A549 treated with GW870086 at 1 μM for 4 hours (cell line): ENCODE measurements at places on chromosomes 2 and 18. TPM values are rescaled to one million over a fixed set of nuclear protein-coding genes. Genes with fewer than 3 reads are reported as not detected.

The RAPH1 gene
- total RNA-seq = 4.5 to 7.8 TPM (median 7.4 TPM) in 5 replicates

The NCKAP1 gene
- 84.4 to 115 TPM (median 105 TPM) in 5 replicates for total RNA-seq

The DPY30 gene
- 106 to 122 TPM (median 112 TPM) in 5 replicates for total RNA-seq

The SMYD5 gene
- 51.4 to 55.4 TPM (median 53.6 TPM) in 5 replicates for total RNA-seq

The ZNF513 gene
- 9.7 to 15.5 TPM (median 14.0 TPM) in 5 replicates for total RNA-seq

The TEX44 gene
- not detected in 5 replicates for total RNA-seq

The SKOR2 gene
- not detected in 5 replicates for total RNA-seq

The RIT2 gene
- total RNA-seq = not detected in 5 replicates

The CYRIA gene
- total RNA-seq = 0.13 to 0.29 TPM (median 0.23 TPM) in 4 of 5 replicates, not detected in the other

The RAMP1 gene
- total RNA-seq = not detected in 5 replicates

The GPR45 gene
- total RNA-seq = not detected in 5 replicates

The CHRND gene
- not detected in 5 replicates for total RNA-seq

The SCN7A gene
- total RNA-seq = not detected in 5 replicates

The KLHL30 gene
- 0.17 to 0.45 TPM (median 0.21 TPM) in 5 replicates for total RNA-seq

The ACTG2 gene
- total RNA-seq = 0.29 to 0.47 TPM (median 0.37 TPM) in 4 of 5 replicates, not detected in the other

The LHCGR gene
- not detected in 5 replicates for total RNA-seq

The CRYGC gene
- not detected in 5 replicates for total RNA-seq
